NCI-H187 treated with DMSO at 0.1 percent for 48 hours (cell line): ENCODE measurements at places on chromosomes 1 and 21.

- no peak for DNase-seq
Measured at GRCh38 chr1:161096530-161096929, 1.6 kb upstream of the KLHDC9 start.

DNA sequence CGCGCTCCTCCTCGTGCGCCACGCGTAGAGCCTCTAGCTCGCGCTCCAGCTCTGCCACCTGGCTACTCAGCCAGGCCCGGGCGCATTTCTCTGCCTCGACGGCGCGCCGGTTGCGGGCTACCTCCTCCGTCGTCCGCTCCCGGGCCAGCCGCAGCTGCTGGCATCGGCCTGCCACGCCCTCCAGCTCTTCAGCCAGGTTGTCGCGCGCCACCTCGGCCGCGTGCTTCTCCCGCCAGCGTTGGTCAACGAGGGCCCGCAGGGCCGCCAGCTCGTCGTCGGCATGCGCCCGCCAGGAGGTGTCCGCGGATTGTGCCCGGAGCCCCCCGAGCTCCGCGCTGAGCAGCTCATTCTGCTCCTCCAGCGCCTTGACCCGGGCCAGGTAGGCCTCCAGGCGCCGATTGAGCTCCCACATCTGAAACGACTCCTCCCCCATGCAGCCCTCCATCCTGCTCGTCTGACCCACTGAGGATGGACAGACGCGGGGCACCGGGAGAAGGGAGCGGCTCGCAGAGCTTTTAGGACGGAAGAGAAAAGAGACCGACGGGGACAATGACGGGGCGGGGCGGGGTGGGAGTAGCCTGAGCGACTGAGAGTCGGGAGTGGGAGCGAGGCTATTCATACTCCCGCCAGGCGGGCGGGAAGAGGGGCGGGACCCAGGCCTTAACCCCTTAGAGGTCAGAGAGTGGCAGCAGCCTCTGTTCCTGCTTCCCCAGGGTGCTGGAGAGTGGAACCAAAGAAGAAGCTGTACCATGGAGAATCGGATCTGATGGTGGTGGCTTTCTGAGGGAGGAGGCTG is at the start of gene NES:
NES (minus strand) TSS at position 588 of the 796 bp plus-strand sequence; CDS start at position 445, 143 bp downstream.
- no peak for DNase-seq

GRCh38 chr1:223704921-223705878 is 7.1 kb upstream of the CAPN2 start:
- DNase-seq, result no peak

DNA sequence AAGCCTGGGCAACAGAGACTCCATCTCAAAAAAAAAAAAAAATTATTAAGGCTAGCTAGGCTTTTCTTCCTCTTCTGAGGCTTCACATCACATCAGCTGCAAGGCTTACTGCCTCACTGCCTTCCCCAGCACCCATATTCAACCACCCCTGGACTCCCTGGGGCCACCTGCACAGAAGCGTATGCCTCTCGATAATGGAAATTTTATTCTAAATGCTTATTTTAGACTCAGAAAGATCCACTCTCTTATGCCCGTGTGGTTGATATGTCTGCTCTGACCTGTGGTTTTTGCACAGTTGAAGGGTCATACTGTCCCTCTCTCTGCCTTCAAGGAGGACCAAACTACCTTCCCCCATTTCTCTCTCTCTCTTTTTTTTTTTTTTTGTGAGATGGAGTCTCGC is 1.5 kb upstream of the FCRLA start:
- no peak for DNase-seq

- no peak for DNase-seq
Measured at GRCh38 chr1:109751531-109752260, 10.9 kb upstream of the GSTM3 start.

DNA sequence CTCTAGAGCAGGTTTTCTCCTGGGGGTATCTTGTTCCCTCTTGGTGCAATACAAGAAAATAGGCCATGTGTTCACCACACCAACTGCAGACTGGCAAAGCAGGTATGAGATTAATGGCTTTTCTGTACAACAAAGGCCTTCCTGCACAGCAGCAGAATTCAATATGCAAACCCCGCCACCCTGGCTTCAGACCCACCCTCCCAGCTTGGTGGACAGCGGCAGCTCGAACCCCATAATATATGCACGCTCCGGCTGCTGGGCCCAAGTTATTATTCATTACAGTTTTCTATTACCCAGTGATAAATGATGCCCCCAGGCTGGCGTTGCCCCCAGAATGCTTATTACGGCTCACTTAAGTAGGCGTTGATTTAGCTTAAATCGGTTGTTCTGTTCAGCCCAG is 144.2 kb downstream of the RRAGC start:
- DNase-seq, result no peak

DNA sequence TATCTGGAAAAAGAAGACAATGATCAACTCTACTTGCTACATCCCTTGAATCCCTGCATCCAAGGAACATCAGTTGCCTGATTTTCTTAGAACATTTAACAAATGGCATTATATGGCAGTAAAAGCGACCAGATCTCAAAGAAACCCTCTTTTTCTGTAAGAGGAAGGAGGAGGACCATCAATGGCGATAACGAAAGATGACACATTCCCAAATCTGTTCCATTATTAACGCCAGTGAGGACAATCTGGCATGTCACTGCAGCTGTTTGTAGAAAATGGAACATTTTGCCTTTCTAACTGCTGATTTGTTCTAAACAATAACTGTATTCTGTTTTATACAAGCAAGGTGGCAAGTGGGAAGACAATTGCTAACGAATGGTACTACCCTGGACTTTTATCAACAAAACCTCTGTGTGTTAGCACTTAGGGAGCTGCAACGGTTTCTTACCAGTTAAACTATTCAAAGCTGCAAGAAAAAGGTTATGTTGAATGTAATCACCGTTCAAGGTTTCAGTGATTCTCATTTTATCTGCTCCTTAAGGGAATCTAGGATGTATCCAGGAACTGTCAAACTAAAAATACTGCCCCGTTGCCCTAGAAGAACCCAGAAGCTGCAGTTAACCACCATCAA is 251.9 kb downstream of the SDCCAG8 start:
- no peak for DNase-seq

DNA sequence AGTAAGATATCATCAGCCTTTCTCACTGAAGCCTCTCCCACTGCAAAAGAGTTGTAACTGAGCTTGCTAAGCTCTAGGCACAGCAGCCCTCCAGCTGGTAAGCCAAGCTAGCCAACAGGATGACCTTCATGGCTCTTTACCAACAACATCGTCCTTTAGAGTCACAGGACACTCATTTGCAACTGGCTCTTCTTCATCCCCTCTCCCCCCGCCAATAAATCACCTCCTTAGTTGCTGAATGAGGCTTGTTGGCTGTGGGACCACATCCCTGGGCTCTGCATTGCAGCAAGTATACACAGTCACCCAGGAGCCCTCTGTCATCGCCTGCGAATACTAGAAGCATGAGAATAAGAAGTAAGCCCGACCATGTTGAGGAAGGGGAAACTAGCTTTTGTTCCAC is 16.0 kb upstream of the ZNF697 start:
- DNase-seq, result no peak

GRCh38 chr1:246785494-246786111 is 61.4 kb downstream of the SCCPDH start:
- no peak for DNase-seq

- DNase-seq, result no peak
Measured at GRCh38 chr1:247209396-247209795, 37.6 kb upstream of the ZNF124 start.

DNA sequence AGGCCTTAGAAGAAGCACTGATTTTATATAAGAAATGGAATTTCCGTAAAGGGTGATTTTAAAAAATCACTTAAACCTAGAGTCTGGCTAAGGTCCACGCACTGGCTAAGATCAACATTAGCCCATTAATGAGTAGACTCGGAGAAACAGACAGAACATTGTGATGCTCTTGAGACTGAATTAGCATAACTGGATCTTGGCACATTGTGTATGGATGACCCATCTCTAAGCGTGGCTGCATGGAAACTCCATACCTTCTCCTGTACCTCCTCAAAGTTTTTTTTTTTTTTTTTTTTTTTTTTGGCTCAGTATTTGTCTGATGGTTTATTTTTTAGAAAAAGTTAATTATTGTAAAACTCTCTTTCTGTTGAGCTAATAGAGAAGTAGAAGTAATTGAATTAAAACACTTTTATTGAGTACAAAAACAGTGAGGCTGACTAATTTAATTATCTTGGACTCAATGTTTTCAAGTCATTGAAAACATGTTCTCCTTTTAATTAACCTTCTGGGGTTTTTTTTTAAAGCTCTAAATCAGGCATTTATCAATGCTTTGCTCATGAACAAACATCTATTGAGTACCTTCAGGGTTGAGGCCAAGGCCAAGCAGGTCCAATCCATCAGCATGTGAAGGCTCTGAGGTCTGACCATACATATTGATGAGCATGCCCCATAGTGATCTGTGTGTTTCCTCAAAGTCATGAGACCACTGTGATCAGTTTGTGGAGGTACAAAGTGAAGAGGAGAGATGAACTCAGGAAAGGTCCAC is 74.0 kb downstream of the TLR5 start:
- no peak for DNase-seq

- no peak for DNase-seq
Measured at GRCh38 chr1:101313356-101313755, 76.5 kb downstream of the S1PR1 start.

DNA sequence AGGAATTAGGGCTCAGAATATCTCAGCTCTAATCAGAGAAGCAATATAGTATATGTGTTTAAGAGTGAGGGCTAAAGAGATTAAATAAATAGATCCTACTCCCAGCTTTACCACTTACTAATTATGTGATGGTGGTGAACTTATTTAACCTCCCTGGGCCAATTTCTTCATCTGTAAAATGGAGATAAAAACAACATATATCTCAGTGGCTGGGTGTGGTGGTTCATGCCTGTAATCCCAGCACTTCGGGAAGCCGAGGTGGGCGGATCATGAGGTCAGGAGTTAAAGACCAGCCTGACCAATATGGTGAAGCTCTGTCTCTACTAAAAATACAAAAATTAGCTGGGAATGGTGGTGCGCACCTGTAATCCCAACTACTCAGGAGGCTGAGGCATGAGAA is 135.2 kb downstream of the SLC44A5 start:
- no peak for DNase-seq

- DNase-seq, result no peak
Measured at GRCh38 chr1:29387210-29387609, 150.9 kb downstream of the PTPRU start.

DNA sequence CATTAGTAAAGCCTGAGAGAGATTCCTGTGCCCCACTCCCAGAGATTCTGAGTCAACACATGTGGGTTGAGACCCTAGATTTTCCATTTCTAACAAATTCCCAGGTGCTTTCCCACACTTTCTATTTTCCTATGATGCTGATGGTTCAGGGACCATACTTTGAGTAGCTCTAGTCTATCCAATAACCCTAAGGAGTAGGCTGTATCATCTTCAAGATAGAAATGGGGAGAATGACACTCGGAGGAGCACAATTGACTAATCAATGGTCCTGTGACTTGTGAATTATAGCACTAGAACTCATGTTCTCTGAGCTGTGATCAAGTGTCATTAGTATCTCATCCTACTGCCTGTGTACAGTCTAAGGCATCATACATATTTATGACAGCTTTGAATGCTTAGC is 232.9 kb upstream of the B3GALT2 start:
- no peak for DNase-seq

DNA sequence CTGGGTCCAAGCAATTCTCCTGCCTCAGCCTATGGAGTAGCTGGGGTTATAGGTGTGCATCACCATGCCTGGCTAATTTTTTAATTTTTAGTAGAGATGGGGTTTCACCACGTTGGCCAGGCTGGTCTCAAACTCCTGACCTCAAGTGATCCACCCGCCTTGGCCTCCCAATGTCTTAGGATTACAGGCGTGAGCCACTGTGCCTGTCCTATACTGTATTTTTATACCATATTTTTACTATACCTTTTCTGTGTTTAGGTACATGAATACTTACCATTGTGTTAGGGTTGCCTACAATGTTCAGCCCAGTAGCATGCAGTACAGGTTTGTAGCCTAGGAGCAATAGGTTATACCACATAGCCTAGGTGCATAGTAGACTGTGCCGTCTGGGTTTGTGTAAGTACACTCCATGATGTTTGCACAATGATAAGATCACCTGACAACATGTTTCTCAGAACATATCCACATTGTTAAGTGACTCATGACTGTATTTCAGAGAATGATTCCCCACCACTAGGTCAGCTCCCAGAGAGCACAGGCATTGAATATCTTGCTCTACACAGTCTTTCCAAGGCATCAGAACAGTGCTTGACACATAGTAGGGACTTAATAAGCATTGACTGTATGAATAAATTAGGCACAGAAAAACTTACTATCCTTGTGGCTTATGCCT is 6.0 kb upstream of the CITED4 start:
- DNase-seq, result no peak
